Neuronal stem cell (in vitro differentiated cells): ENCODE measurements at places on chromosomes 3 and 15.

DNA sequence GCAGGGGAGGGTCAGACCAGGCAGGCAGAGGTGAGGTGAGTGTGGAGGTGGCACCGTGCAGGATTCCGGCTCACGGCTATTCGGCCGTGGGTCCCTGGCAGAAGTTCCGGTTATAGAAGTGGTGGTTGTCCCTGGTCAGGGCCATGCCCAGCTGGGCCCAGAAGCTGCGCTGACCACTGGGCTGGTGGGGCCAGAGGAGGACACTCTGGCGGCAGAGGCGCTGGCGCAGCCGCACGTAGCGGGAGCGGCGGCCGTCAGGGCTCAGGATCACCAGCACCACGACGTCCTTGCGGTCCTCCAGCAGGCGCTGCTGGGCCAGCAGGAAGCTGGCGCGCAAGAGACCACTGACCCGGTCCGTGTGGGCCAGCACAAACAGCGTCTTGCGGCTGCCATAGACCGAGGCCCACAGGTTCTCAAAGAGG is 4.3 kb downstream of the TLR9 start:
- no peaks in the 10 kb centered on the region for H3K27me3 ChIP-seq
- no peak for DNase-seq
- no peak overlapping the region for H3K4me3 ChIP-seq
- peaks cover 4% of the 10 kb centered on the region for H3K36me3 ChIP-seq
- H3K4me1 ChIP-seq, result peaks cover 11% of the 10 kb centered on the region

DNA sequence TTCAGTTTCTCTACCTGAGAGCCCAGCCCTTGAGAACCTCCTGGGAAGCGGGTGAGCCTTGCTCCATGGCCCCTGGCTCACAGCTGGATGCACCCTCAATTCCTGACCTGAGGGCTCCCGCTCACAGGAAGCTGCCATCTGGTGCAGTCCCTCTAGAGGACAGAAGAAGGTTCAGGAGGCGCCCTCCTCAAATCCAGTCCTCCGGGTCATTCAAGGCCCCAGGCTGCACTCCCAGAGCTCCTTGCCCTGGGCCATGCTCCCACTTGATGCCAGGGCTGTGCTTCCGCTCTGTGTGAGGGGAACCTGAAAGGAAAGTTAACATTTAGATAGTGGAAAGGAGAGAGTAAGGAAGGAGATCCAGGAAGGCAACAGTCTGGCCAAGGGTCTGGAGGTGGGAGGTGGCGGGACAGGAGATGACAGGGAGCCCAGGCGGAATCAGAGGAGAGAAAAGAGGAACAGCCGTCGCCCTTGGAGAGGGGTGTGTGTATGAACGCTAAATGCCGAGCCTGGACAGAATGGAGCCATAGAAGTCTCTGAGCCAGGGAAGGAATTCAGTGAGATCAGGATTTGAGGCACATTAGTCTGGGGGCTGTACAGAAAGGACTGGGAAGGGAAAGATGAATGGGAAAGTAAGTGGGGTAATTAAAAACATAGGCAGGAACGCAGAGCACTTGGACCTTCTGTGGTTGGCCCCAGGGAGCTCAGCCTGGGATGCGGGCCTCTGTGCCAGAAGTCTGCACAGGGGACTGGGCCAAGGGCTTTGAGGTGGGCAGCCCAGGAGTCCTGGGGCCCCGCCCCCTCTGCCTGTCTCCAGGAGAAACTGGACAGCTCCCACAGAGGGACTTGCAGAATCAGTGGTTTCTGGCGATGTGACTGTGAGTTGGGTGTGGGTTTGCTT is 26.1 kb downstream of the TBC1D21 start:
- peaks cover 10% of the 10 kb centered on the region for H3K4me1 ChIP-seq
- no peak overlapping the region for H3K27ac ChIP-seq
- no peaks in the 10 kb centered on the region for H3K27me3 ChIP-seq
- H3K36me3 ChIP-seq, result no peaks in the 10 kb centered on the region
- DNase-seq, result no peak
- no peak overlapping the region for H3K4me3 ChIP-seq

DNA sequence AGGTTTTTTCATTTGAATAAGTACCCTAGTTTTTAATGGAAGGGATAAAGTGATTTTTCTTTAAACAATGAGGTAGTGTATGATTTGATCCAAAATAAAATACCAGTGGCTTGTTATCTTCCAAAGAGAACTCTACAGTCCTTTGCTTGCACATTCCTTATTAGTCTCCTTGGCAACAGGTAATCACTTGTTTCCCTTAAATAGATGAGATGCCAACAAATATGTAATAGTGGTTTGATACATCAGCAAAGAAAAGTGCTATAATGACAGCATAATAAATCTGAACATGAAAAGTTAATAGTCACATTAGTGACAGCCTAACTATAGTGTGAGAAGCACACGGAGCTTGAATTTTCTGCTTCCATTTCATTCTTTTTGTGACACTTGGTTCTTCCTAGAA is 360.2 kb downstream of the ZNF385D start:
- H3K36me3 ChIP-seq, result no peaks in the 10 kb centered on the region
- no peak for DNase-seq
- no peak overlapping the region for H3K4me3 ChIP-seq
- no peak overlapping the region for H3K27ac ChIP-seq
- H3K27me3 ChIP-seq, result no peaks in the 10 kb centered on the region

GRCh38 chr3:179558742-179559364 is 3.9 kb upstream of the ACTL6A start:
- no peak overlapping the region for H3K4me3 ChIP-seq
- H3K36me3 ChIP-seq, result no peaks in the 10 kb centered on the region
- H3K27me3 ChIP-seq, result no peaks in the 10 kb centered on the region
- H3K4me1 ChIP-seq, result peaks cover under 1% of the 10 kb centered on the region

- no peaks in the 10 kb centered on the region for H3K27me3 ChIP-seq
- DNase-seq, result no peak
- no peaks in the 10 kb centered on the region for H3K36me3 ChIP-seq
- peak overlapping the region; percentile 76 for H3K4me3 ChIP-seq
Measured at GRCh38 chr3:150407808-150408220, 284 bp upstream of the TSC22D2 start.

DNA sequence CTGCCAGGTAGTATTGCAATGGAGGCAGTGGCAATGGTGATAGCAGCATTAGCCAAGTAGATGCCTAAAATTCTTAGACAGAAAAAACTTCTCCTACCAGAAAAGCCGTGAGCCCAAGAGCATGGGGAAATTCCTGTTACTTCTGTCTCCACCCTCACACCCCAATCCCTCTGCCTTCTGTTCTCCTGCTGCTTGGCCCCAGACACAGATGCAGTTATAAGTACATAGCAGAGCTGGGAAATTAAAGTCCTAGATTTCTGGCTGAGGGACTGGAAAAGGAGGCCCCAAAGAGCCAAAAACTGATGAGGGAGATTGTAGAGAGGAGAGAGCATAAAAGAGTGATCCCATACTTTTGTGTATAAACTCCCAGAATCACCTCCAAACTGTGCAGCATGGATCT is 166.9 kb downstream of the SMAD6 start:
- H3K4me1 ChIP-seq, result peaks cover 4% of the 10 kb centered on the region
- H3K4me3 ChIP-seq, result no peak overlapping the region
- H3K27ac ChIP-seq, result no peak overlapping the region
- DNase-seq, result no peak

- H3K4me1 ChIP-seq, result no peaks in the 10 kb centered on the region
- no peak overlapping the region for H3K27ac ChIP-seq
- H3K36me3 ChIP-seq, result no peaks in the 10 kb centered on the region
- H3K27me3 ChIP-seq, result no peaks in the 10 kb centered on the region
Measured at GRCh38 chr3:148615382-148615781, 82.3 kb upstream of the AGTR1 start.

DNA sequence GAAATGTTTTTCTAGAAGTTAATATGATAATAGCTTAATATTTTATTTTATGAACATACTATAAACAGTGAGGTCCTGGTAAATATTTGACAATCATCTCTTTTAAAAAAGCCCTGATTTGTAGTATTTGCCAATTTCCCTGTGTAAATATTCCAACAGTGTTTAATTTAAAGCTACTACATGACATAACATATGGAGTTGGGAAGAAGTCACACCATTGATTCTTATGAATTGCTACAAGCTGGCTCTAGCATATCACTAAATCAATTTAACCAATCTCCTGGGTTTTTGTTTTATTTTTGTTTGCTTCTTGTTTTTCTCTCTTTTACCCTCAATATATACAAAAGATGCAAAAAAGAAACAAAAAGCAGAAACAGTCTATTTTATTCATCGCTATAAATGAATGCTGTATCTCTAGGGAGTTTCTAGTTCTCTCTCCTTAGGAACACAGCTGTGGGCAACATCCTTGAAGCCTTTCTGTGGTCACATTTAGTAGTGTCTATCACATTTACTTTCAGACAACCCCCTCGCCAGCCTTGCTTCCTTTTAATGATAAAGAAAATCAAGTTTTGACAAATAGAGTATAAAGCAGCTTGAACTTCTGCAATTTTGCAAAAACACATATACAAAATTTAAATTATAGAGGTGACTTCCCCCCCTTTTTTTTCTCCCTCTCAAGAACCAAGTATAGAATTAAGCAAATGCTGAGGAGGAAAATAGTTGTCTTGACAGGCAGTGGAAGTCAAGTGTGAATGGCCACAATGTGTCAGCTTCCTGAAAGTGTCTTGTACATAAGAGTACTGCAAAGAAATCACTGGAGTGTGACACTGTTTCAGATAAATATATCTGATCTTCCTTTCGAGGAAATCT is 21.4 kb downstream of the CCR1 start:
- DNase-seq, result no peak
- no peaks in the 10 kb centered on the region for H3K4me1 ChIP-seq

DNA sequence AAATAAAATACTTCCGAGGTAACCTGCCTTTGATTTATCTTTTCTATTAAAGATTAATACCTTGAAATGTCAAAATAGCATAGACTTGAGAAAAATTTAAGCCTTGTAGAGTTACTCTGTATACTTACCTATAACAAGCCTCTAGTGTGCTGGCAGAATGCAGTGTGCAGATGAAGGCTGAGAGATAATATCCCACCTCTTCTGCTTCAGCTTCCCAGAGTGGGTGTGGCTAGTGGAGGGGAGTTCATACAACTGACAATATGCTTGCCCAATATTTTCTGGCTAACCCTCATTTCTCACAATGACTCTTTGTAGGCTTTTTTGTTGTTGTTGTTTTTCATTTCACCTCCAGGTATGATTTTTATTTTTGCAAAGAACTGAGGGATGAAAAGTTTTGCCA is 15.7 kb upstream of the ZBTB20 start:
- H3K27me3 ChIP-seq, result no peaks in the 10 kb centered on the region
- no peaks in the 10 kb centered on the region for H3K4me1 ChIP-seq
- no peaks in the 10 kb centered on the region for H3K36me3 ChIP-seq
- DNase-seq, result no peak
- H3K27ac ChIP-seq, result no peak overlapping the region

DNA sequence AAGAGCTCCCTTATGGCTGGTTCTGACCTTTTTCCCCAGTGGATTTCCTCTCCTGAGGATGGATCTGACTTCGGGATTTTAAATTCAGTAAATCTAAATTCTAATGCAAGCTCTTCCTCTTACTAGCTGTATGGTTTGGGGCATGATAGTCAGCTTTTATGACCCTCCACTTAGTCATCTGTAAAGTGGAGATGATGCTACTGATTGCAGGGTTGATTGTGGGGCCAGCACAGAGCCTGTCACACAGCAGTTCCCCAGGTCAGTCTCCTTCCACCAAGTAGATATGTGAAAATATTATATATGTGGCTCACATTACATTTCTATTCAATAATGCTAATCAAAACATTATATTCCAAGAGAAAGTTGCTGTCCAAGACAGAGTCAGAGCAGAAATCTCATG is 141.3 kb upstream of the UBE2E1 start:
- DNase-seq, result no peak
- H3K27ac ChIP-seq, result no peak overlapping the region
- H3K4me3 ChIP-seq, result no peak overlapping the region
- H3K27me3 ChIP-seq, result no peaks in the 10 kb centered on the region

DNA sequence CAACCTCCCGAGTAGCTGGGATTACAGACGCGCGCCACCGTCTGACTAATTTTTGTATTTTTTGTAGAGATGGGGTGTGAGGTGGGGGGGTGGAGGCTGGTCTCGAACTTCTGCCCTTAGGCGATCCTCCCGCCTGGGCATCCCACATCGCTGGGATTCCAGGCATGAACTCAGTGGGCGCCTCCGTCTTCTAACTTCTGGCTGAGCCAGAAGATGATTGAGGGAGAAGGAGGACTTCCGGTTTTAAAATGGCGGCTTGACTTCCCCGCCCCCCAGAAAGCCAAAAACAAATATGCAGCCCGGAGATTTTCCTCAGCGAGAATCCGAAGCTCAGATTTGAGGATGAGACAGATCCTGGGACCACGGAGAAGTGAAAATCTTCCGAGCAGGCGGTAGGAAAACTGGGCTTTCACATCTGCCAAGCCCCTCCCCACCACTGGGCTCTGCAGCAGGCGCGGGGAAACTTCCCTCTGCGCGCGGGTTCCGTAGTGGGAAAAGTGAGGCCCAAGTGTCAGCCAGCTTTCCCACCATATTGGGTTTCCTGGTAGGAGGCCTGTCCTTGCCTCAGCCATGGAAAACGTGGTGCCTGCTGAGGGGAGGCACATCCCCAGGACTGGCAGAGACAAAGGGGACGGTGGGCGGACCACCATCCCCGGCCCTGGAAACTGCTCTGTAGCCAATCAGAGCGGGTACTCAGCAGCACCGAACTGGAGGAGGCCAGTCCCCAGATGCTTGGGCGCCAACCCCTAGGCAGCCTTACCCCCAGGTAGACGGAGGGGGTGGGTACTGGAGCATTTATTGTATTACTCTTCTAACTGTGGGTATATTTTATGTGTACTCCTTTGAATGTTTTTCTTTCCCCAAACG is 17.3 kb downstream of the CHST14 start:
- no peaks in the 10 kb centered on the region for H3K4me1 ChIP-seq
- H3K27me3 ChIP-seq, result no peaks in the 10 kb centered on the region
- H3K4me3 ChIP-seq, result no peak overlapping the region
- DNase-seq, result no peak
- no peak overlapping the region for H3K27ac ChIP-seq

DNA sequence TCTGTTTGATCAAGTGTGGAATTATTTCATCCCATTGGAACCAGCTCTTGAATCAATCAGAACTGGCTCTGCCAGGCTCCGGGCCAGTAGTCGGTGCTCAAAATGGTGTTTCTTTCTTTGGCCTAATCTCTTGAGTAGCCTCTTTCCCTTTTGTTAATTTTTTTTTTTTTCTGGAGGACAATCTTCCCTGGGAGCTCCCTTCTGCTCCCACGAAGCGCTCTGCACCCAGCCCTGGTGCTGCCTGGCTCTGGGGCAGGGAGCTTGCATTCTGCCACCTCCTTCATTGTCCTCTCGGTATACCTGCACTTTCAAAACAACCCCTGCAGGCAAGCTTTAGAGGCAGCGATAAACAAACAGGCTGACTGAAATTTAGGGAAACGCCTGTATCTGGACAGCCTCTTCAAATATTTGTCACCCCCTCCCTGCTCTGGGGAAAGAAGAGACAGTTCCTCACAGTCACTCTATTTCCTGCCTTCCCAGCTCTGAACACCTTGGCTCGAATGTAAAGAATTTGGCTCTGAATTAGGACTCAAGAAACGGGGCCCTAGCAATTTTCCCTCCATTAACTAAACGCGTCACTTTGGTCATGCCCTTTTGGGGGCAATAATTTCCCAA is 1.1 kb upstream of the THSD4 start:
- no peak overlapping the region for H3K4me3 ChIP-seq
- peaks cover 60% of the 10 kb centered on the region for H3K27me3 ChIP-seq
- H3K4me1 ChIP-seq, result no peaks in the 10 kb centered on the region
- no peaks in the 10 kb centered on the region for H3K36me3 ChIP-seq
